Stromal cell of bone marrow (primary cell): ENCODE measurements at places on chromosomes 7 and 10.

GRCh38 chr10:14146501-14146900 lies 184.2 kb downstream of the FRMD4A start:
- no peak for DNase-seq

GRCh38 chr10:121558238-121558637 lies 40.0 kb downstream of the FGFR2 start:
- DNase-seq = no peak

DNA sequence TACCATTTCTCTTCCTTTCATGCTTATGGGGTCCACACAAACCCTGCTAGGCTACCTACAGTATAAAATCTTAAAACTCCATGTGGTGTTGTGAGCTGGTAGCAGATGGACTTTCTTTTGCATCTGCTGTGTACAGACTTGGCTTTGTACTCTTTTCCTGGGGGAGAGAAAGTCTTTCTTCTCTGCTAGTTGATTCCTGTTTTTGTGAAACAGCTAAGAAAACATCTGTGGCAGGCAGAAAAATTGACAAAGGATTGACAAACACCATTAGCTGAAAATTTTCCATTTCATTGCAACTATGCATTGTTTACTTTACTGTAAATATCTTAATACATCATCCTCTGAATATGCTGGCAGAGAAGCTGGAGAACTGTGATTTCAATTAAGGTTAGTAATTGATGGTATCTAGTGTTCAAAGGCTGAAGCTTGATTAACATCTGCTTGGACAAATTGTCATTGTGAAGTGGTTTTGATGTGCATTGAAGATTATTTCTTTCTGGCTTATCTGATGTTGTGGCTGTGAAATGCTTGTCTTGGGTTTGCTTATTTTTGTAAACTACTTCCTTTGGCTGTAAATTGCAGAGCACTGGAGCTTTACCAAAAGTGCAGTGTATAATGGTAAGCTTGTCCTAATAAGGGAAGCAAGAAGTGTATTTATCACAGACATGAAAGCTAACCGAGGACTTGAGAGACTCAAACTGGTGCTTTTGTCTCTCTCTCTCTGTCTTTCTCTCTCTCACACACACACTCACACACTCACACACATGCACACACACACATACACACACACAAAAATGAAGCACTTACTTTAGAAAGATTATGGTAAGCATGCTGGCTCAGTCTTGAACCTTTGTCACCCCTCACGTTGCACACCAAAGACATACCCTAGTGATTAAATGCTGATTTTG lies at the start of gene FOXP2:
TSS of gene FOXP2 (plus strand) at position 660 of the 908 bp plus-strand sequence. CDS start 11,697 bp downstream, outside the sequence.
- no peak for DNase-seq

GRCh38 chr7:49630513-49630912 lies 142.9 kb upstream of the VWC2 start:
- no peak for DNase-seq

- DNase-seq = no peak
Observed at GRCh38 chr7:6650086-6650485, 13.0 kb downstream of the ZNF316 start.

GRCh38 chr7:137818036-137818435 lies 28.7 kb downstream of the DGKI start:
- no peak for DNase-seq

- DNase-seq = no peak
Observed at GRCh38 chr7:44541028-44541869, at the start of gene NPC1L1. Gene NPC1L1, minus strand, starts transcription at chr7:44541330. Its CDS starts 71 bp downstream, at chr7:44541259.

DNA sequence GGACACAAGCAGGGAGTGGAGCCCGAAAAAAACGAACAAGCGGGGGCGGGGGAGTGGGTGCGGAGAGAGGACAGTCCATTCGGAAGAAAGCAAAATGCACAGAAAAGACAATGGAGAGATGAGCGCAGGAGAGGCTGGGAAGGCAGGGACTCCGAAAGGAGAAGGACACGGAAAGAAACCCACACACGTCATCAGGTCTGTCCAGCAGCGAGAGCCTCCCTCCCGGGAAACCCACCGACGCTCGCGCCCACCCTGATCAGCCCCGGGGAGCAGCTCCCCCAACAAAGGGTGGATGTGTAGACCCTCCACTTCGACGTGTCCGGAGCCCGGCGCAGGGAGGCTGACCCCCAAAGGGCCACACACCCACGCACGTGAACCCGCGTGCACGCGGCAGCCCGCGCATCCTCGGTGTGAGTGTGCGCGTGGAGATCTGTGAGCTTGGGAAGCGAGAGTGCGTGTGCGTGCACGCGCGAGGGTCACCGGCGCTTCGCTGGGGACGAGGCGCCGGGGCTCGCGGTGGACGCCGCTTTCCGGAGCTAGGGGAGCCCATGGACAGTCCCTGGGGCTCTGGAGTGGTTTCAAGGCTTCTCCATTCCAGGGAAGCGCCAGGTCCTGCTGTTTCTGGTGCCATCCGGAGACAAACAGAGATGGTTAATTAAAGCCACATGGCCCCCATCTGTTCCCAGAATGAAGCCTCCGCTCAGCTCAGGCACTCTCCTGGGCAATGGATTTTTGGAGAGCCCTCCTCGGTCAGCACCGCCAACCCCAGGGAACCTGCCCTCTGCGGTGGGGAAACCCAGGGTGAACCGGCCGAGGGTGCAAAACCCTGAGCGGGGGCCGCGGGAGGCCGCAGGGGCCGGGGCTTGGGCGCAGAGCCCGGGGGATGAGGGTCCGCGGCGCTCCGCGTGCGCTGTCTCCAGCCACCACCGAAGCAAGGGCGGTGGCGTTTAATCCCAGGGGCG lies 916 bp downstream of the LAMB1 start:
- no peak for DNase-seq

- peak; percentile 38 for DNase-seq
Observed at GRCh38 chr10:101014230-101014884, 14.7 kb downstream of the LZTS2 start.

DNA sequence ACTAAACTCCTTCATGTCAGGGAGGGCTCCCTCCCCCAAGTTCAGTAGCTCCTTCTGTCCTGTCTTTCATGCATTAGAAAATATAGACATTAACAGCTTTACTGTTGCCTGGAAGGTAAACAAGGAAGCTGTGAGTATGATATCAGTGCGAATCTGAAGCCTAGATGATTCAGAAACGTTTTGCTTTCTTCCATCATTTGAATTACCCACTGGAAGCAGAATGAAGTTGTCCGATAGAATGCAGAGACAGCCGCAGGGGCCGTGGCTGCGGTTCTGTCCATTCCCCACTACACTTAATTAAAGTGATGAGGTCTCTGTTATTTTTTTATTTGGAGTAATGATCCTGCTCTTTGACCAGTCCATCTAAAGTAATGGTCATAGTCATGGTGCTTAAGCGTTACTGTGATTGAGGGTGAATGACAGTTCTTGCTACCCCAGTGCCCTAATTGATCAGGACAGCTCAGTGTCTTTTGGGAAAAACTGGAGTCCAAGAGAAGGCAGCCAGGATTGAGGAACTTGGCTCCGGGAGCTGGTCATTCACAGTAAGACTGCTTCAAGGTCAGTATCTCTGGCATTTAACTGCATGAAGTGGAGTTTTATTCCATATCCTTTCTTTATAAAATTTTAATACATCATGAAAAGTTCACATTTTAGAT lies 69.9 kb downstream of the PTPRE start:
- no peak for DNase-seq

DNA sequence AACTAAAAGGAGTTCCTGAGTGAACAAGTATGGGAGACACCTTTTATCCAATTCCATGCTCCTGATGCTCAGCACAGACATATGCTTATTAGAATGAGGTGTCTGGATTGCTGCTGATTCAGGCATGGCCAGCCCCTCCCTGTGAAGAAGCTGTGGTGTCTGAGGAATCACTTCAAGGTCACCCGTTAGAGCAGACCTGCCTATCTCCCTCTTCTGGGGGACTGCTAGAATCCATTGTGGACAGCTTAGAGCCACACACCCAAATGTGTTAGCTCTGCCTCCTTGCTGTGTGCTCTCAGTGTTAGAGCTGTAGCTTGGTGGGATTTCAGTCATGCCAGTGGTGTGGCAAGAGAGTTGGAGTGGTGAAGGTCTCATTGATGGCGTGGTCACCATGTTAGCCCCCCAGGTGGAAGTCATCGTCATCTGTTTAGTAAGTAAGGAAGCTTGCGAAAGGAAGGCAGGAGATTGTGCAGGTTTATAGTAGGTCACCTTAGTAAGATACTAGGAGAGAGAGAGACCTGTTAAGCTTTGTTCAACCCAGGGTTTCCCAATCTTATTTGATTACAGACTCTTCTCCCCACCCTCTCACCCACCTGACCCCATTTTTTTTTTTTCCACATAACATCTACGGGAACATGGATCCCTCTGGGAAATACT lies 12.8 kb downstream of the PRXL2A start:
- no peak for DNase-seq

- no peak for DNase-seq
Observed at GRCh38 chr7:152076324-152076821, 50.9 kb downstream of the GALNT11 start.

DNA sequence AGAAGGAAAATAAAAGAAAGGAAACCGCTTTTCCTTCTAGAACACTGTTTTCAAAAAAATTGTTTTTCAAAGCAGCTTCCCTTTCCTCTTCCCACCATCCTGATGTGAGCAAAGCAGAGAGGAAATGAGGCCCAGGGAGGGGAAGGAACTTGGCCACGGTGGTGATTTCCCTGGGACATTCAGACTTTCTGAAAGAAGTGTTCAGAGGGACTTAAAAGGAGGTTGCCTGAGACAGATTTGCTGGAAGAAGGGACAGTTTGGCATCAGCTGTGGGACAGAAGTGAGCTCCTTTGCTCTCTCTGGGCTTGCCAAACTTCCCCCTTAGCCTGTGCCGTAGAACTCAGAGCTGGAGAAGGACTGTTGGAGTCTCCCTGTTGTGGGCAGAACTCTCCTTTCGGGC lies 30.3 kb downstream of the ADCYAP1R1 start:
- DNase-seq = no peak

DNA sequence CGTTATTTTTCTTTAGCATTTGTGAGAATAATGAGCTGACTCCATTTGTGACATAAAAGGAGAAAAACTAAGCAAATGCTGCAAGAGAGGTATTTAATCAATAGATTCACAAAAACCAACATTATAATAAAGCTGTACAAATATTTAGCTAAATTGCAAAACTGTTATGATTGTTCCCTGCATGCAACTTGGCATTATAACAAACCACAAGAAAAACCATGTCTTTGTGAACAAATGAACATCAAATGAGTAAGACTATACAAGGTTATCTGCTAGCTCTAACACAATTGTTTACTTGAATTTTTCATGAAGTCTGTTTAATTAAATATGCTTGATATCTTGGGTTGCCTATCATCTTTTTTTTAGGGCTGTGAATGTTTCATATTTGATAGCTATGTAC lies 50.8 kb upstream of the PPP1R9A start:
- DNase-seq = no peak

DNA sequence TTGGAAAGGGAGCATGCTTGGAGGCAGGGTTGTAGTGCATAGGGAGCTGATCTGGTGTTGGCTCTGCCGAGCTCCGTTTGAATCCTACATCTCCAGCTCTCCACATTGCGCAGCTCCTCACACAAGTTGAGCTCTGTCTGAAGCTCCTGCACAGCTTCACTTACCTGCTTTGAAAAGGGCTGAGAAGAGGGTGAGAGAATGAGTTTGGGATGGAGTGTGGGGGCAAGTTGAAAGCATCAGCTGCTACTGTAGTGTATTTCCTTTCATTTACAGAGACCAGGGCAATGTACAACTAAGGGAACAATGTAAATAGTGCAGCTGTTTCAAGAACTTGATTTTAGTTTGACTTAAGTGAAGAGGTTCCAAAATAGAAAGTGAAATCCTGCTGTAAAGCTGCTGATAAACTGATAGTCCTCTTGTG lies 88.5 kb downstream of the VTI1A start:
- DNase-seq = no peak

DNA sequence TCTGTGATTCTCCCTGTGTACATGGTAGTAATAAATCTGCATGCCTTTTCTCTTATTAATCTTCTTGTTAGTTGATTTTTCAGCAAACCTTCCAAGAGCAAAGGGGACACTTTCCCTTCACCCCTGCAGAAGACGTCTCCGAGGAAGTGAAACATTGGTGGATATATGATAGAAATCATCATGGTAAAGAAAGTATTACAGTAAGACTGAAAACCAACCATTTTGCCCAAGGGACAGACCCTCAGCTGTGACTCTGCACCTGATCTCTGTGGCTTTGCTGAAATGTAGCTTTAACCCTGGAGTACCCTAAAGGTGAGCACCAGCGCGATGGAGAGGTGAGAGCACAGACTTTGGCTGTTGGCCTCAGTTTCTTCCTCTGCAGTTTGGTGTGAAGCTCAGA lies 32.8 kb upstream of the MYO3A start:
- DNase-seq = no peak

DNA sequence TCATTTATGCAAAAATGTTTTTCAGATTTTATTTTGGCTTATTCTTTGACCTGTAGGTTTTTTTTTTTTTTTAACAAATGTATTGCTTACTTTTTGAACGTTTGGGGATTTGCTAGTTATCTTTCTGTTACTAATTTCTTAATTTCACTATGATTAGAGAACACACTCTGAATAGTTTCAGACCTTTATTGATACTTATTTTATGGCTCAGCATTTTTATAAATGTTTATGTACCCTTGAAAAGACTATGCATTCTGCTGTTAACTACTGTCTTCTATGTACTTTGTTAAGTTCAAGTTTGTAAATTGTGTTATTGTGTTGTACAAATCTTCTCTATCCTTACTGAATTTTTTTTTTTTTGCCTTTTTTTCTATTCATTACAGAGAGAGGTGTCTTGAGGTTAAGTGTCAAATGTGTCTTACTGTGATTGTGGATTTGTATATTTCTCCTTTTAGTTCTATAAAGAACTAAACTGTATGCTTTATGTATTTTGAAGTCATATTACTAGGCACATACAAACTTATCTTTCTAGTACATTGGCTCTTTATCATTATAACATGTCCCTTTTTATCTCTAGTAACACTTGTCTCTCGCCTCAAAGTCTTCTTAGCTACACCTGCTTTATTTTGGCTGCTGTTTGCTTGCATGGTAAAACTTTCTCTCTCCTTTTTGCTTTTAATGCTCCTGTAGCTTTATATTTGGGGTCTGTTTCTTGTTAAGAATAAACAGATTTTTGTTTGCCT lies 8.1 kb downstream of the MKLN1 start:
- DNase-seq = no peak

- no peak for DNase-seq
Observed at GRCh38 chr10:119221201-119221600, 13.8 kb downstream of the GRK5 start.

DNA sequence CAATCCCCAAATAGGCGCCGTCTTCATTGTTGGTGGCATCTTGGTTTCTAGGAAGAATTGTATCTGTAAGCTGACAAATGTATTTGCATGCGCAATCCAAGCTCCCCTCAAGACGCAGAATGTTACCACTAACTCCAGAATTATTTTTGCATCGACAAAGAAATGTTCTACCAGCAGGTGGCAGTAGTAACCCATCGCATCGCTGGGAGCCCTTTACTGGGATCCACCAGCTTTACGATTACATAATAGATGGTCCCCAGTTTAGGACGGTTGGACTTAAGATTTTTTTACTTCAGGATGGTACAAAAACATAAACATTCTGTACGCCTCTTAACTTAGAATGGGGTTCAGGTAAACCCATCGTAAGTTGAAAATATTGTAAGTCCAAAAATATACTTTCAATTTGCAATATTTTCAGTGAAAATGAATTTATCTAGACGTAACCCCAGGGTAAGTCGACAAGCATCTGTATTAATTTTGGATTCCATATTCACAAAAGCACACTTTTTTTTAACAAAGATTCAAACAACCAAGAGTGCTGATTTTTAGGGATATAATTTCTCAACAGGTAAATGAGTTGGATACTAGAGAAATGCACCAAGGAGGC lies 114.0 kb upstream of the COBL start:
- peak; percentile 13 for DNase-seq

GRCh38 chr7:29483219-29484104 lies 80.2 kb upstream of the PRR15 start:
- no peak for DNase-seq

GRCh38 chr7:102407910-102408309 lies 11.7 kb downstream of the PRKRIP1 start:
- no peak for DNase-seq
